ENCODE measurements at places on chromosomes 13 and 19.

- DNase-seq = no peak
These were observed 315.9 kb downstream of the ATP8A2 start for GRCh38 chr13:25687471-25688225.

- DNase-seq = no peak
These were observed 128.8 kb upstream of the ARGLU1 start for GRCh38 chr13:106696719-106697118.

GRCh38 chr13:28854657-28855056 is 34.5 kb downstream of the MTUS2 start:
- DNase-seq = peak; percentile 16

GRCh38 chr13:111116856-111117255 is 1.7 kb downstream of the ARHGEF7 start:
- peak; percentile 42 for DNase-seq

GRCh38 chr13:23059173-23059572 is 121.6 kb upstream of the SGCG start:
- no peak for DNase-seq

DNA sequence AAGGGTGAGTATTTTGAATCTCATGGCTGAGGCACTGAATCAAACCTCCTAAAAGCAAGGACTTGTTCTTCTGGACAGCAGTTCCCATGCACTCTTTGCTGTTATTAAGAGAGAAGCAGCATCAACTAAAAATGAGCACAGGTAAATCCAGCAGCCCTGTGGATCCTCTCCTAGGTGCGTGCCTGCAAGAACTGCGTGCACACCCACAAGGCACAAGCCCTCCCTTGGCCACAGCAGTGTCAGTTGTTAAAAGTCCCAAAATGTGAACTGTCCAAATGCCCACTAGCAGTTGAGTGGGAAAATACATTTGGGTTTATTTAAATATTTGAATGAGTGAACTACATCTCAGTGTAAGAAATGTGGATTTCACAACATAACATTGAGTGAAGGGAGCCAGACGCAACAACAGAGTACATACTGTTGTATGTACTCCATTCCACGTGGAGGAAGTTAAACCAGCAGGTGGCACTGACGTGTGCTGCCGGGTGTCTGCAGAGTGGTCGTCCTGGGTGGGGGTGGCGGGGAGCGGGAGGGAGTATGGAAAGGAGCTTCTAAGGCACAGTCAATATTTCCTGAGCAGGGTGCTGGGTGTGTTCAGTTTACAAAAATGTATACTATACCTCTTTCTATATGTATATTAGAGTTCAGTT is 266.4 kb downstream of the NALCN start:
- DNase-seq = peak; percentile 44

- no peak for DNase-seq
These were observed 405.3 kb upstream of the GPC6 start for GRCh38 chr13:92821324-92821723.

DNA sequence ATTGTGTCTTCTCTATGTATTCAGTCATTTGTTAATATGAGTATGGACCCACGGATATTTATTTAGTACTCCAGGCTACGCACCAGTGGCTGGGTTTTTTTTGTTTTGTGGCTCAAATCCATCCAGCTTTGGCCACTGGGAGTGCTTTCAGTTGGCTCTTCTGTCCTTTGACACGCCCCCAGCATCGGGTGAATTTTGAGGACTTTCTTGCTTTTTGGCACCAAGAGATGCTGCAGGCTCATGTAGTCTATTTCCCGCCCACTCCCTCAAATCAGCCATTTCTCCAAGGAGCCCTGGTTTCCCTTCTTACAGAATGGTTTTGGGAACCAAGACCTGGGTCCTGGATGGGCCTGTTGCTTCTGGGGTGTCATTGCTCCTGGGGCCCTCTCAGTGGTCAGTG is 55.8 kb downstream of the SMARCA4 start:
- DNase-seq = no peak

DNA sequence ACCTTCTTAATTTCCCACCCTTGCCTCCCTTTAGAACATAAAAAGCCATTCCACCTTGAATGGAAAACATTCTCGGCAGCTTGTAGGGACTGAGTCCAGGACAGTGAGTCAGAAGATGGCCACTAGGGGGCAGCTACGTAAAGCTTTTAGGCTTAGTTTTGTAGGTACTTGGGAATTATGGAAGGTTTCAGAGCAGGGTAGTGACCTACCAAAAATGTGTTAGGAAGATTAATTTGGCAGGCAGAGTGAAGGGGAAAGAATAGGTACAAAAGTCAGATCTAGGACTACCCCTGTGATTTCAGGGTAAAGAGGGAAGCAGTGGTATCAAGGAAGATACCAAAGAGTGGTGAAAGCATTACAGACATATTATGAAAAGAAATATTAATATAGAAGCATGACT is 198.4 kb downstream of the NDFIP2 start:
- peak; percentile 68 for DNase-seq

GRCh38 chr13:64546371-64546770 is 2683.8 kb downstream of the PCDH9 start:
- no peak for DNase-seq

GRCh38 chr19:35117799-35118198 is 2.2 kb downstream of the FXYD3 start:
- no peak for DNase-seq

GRCh38 chr13:63085851-63086250 is 1670.2 kb upstream of the PCDH20 start:
- DNase-seq = no peak

DNA sequence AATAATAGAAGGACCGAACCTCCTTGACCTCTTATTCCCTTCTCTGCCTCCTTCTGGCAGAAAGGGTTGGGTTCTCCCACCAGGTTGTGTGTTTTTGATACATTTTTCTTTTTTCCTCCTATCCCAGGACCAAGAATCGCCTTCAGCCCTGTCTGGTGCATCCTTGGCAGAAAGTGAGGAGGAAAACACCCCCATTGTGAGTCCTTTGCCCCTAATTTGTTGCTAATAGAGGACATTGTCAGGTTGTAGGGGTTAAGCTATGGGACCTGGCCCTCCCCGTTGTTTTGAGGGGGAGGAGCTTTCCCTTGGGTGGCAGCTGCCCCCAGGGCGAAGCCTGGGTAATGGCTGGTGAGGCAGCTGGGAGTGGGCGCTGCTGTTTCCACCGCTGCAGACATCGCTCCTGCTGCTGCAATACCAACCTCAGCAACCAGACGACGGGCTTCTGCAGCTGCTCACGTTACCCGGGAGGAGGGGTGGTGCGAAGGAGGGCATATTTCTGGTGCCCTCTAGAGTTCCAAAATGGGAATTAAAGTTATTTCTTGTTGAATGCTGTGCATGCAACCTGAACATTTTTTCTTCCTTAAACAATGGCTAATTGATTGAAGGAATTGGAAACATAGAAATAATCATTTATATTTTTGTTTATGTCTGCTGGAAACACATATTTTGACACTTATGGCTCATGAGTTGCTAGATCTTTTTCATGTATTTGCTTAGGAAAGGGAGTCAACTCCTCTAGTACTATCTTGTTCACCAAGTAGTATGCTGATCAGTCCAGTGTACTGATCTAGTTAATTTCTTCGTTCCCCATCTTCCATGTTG is 1.5 kb downstream of the ZMYM2 start:
- peak; percentile 90 for DNase-seq

GRCh38 chr13:95698047-95698749 is 21.3 kb downstream of the DNAJC3 start:
- no peak for DNase-seq

- DNase-seq = no peak
These were observed 45.3 kb downstream of the WASF3 start for GRCh38 chr13:26602783-26603182.

GRCh38 chr13:106326751-106327150 is 208.7 kb downstream of the EFNB2 start:
- DNase-seq = no peak

GRCh38 chr19:18017275-18018083 is 9.5 kb downstream of the ARRDC2 start:
- DNase-seq = peak; percentile 46

GRCh38 chr13:21371011-21371410 is 88.1 kb downstream of the ZDHHC20 start:
- peak; percentile 2 for DNase-seq

DNA sequence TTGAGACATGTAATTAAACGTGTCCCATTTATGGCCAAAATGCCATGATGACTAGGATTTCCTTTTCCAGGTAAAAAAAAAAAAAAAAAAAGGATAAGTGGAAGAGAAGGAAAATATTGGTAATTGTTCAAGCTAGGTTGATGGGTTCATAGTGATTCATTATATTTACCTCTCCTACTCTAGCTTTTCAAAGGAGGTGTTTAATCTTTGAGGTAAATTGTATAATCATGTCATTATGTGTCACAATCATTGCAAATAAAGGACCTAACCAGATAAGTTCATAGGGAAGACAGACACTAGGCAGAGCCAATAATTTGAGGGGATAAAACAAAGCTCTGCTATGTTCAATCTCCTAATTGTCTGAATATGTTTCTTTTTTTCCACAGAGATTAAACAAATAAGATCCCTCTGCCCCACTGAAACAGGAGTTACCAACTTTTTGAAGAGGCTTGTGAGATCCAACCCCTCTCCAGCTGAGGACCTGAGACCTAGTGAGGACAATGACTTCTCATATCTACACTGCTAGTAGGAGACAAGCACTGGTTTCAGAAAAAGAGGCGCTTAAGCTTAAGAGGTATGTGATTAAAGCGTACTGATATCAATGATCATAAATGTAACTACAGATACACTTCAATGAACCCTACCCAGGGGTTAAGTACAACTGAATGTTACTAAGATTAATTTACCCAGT is 61.4 kb downstream of the USP12 start:
- DNase-seq = no peak
